ENCODE measurements at places on chromosomes 4 and X. TPM values are rescaled to one million over a fixed set of nuclear protein-coding genes. Genes with fewer than 3 reads are reported as not detected.

Gene GLUD2
- 0.13 TPM for total RNA-seq

Gene PWWP3B
- not detected for total RNA-seq

Gene ANXA3
- total RNA-seq: not detected

DNA sequence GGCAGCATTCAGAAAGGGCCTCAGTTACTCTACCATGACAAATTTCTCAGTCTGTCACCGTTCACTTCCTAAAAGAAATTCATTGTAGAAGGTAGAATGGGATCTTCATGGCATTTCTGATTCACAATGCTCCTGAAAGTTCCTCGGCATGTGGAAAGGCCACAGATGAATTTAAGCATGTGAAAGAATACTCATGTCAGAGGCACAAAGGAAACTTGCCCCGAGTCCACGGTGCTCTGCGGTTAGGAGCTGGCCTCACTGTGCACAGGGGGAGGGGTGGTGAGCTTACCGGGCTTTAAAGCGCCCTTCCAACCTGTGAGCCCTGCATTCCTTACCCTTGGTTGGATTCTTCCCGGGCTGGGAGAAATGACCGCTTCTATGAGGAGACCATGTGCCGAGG is 9.3 kb downstream of the TKTL1 start:
- H3K27me3 ChIP-seq: no peaks in the 10 kb centered on the region
- H3K36me3 ChIP-seq: no peaks in the 10 kb centered on the region
- H3K4me1 ChIP-seq: peaks cover 18% of the 10 kb centered on the region
- H3K27ac ChIP-seq: no peak overlapping the region
- no peak for DNase-seq

- peak overlapping the region; percentile 62 for H3K4me3 ChIP-seq
- no peaks in the 10 kb centered on the region for H3K27me3 ChIP-seq
- H3K27ac ChIP-seq: no peak overlapping the region
- no peaks in the 10 kb centered on the region for H3K36me3 ChIP-seq
- peaks cover 6% of the 10 kb centered on the region for H3K4me1 ChIP-seq
Measured at GRCh38 chrX:154517101-154517781, 1.2 kb upstream of the FAM3A start.

DNA sequence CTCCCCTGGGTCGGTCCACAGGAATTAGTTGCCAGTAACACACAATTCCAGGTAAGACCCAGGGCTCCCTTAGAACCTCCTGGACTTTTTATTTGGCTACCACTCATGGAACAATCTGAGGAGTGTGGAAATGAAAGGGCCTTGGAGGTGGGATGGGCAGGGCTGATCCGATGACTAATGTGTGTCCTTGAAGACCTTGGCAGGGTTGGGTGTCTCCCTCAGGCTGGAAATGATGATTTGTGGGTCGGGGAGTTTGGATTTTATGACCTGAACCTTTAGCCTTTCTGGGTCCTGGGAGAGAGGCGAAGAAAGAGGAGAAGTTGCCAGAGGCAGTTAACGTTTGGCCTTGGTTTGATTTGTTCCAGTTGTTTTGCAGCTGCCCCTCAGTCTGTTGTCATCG is 425.0 kb downstream of the MID1IP1 start:
- no peak overlapping the region for H3K27ac ChIP-seq
- H3K4me1 ChIP-seq: no peaks in the 10 kb centered on the region
- no peak for DNase-seq

DNA sequence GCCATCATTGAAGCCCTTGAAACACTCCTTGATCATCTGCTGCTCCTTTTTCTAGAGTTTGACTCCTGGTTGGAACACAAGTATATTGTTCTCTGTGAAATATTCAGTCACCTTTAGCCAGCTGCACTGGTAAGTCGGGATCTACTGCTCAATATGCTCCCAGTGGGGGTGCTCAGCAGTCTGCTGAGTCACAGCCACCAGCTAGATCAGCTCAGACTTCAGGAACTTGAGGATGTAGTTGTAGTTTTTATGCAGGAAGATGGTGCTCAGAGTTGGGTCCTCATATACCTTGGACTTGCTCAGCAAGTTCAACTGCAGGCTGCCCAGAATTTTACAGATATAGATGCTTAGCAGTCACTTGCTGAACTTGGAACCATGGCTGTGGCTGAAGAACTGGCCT is 202.5 kb upstream of the RPL34 start:
- no peaks in the 10 kb centered on the region for H3K27me3 ChIP-seq
- no peak overlapping the region for H3K27ac ChIP-seq
- no peak for DNase-seq

DNA sequence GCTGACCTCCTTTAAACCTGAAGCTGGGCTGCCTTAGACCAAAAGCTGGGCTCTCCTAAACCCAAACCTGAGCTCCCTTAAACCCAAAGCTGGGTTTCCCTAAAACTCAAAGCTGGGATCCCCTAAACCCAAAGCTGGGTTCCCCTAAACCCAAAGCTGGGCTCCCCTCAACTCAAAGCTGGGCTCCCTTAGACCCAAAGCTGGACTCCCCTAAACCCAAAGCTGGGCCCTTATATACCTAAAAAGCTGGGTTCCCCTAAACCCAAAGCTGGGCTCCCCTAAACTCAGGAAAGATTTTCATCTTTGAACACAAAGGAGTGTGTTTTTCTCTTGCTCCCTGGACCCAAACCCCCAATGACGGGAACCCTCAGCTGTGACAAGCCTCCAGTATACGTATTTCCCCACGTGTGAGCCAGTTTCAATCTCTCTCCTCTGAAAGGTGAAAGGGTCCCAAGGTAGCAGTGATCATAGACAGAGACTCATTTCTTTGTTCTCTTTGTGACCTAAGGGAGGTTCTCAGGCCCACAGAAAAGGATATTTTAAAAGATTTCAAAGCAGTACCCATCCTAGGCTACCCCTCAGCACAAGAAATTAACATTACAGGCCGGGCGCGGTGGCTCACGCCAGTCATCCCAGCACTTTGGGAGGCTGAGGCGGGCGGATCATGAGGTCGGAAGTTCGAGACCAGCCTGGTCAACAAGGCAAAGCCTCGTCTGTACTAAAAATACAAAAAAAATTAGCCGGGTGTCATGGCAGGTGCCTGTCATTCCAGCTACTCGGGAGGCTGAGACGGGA is 31.3 kb upstream of the ASMTL start:
- H3K4me3 ChIP-seq: no peak overlapping the region
- peaks cover 52% of the 10 kb centered on the region for H3K36me3 ChIP-seq
- peak overlapping the region; percentile 50 for H3K27ac ChIP-seq
- H3K4me1 ChIP-seq: peaks cover 45% of the 10 kb centered on the region

Gene FOXR2
- not detected for total RNA-seq

- no peaks in the 10 kb centered on the region for H3K36me3 ChIP-seq
- H3K27me3 ChIP-seq: no peaks in the 10 kb centered on the region
- H3K4me1 ChIP-seq: peaks cover 16% of the 10 kb centered on the region
- no peak overlapping the region for H3K4me3 ChIP-seq
Measured at GRCh38 chrX:20252381-20253231, 14.1 kb downstream of the RPS6KA3 start.

DNA sequence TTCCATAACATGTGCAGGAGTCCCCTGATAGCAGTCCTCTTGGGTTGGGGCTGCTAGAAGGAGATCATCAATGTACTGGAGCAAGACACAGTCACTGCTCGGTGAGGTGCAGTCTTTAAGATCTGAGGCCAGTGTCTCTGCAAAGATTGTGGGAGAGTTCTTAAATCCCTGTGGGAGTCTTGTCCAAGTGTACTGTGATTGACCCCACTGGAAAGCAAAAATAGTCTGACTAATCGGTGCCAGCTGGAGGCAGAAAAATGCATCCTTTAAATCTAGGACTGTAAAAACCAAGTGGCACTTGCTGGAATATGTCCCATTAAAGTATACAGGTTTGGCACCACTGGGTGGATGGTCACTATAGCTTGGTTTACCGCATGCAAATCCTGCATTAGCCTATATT is 31.1 kb downstream of the SULT1E1 start:
- H3K27ac ChIP-seq: no peak overlapping the region
- no peaks in the 10 kb centered on the region for H3K36me3 ChIP-seq
- H3K4me1 ChIP-seq: peaks cover 8% of the 10 kb centered on the region
- no peak for DNase-seq
- no peak overlapping the region for H3K4me3 ChIP-seq
- no peaks in the 10 kb centered on the region for H3K27me3 ChIP-seq

DNA sequence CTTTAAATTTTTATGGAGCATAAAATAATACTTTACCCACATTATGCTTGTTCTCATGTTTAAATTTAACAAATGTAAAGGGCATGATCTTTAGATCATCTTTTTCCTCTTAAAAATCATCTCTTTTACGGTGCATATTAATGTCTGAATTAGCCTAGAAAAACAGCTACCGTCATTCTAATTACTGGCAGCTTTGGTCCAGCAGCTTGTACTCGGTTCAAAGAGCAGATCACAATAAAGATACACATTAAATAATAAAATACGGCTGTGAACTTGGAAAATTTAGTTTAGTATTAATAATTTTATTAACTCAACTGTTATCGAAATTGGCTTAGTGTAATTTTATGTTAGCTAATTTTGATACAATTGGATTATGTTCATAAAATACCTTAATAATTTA is 19.1 kb downstream of the CCSER1 start:
- H3K4me1 ChIP-seq: no peaks in the 10 kb centered on the region
- H3K36me3 ChIP-seq: no peaks in the 10 kb centered on the region
- DNase-seq: no peak
- no peak overlapping the region for H3K27ac ChIP-seq
- H3K4me3 ChIP-seq: no peak overlapping the region

DNA sequence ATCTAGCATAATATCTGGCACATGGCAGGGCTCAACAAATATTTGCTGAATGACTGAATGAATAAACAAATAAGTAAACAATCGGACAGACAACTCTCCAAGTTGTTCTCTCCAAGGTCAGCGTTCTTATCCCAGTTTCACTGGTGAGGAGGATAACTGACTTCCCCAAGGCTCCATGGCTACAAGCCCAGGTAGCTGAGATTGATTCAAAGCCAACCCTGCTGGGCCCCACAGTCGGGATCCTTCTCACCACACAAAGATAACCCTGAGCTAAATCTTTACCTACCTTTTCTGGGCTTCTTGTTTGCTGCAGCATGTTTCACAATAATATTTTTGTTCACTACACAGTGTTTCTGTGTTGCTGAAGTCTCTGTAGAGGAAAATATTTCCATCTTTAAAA is 54.9 kb downstream of the USP46 start:
- no peaks in the 10 kb centered on the region for H3K36me3 ChIP-seq
- no peak overlapping the region for H3K27ac ChIP-seq
- H3K4me3 ChIP-seq: no peak overlapping the region
- no peak for DNase-seq
- no peaks in the 10 kb centered on the region for H3K27me3 ChIP-seq

- DNase-seq: no peak
- H3K4me1 ChIP-seq: peaks cover 33% of the 10 kb centered on the region
- no peak overlapping the region for H3K27ac ChIP-seq
- no peaks in the 10 kb centered on the region for H3K36me3 ChIP-seq
Measured at GRCh38 chrX:13022926-13023325, 21.5 kb downstream of the FAM9C start.

DNA sequence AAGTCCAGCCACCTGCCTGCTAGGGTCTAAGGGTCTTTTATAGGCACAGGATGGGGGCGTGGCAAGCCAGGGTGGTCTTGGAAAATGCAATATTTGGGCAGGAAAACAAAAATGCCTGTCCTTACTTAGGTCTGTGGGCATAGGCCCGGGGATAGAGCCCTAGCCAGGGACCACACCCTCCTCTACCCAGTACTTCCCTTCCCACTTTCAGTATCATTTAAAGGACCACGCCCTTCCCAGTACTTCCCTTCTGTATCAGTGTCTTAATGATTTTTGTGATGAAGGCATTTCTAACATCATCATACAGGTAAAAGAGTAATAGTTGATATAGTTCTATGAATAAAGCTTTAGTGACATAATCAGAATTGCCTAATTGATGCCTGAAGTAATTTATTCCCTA is 11.4 kb downstream of the BANK1 start:
- no peaks in the 10 kb centered on the region for H3K36me3 ChIP-seq
- H3K4me1 ChIP-seq: no peaks in the 10 kb centered on the region
- no peak overlapping the region for H3K27ac ChIP-seq
- no peak overlapping the region for H3K4me3 ChIP-seq
- no peaks in the 10 kb centered on the region for H3K27me3 ChIP-seq
- DNase-seq: no peak

GRCh38 chr4:184475096-184475461 is 729 bp upstream of the IRF2 start:
- peak overlapping the region; percentile 96 for H3K27ac ChIP-seq
- H3K4me3 ChIP-seq: peak overlapping the region; percentile 85
- H3K36me3 ChIP-seq: no peaks in the 10 kb centered on the region
- no peaks in the 10 kb centered on the region for H3K27me3 ChIP-seq
- peaks cover 23% of the 10 kb centered on the region for H3K4me1 ChIP-seq
- peak; percentile 71 for DNase-seq

GRCh38 chrX:72713130-72713529 is 976 bp downstream of the PHKA1 start:
- DNase-seq: no peak
- peak overlapping the region; percentile 33 for H3K4me3 ChIP-seq
- H3K4me1 ChIP-seq: no peaks in the 10 kb centered on the region
- H3K27ac ChIP-seq: no peak overlapping the region

Gene TDO2
- total RNA-seq: not detected

DNA sequence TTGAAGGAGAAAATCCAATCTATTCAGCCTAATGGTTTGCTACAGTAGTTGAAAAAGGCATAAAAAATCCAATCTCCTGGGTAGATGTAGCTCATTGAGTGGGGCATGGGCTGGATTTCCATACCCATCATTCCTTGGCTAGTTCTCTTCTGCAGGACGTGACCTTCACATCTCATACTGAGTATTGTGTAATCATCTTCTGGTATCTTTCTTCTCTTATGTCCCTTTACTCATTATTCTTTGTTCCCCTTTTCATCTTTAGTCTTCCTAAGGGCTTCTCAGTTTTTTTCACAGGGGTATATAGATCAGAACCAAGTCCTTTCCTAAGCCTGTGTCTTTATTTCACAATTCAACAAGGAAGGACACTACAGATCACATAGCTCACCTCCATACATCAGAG is 727.6 kb upstream of the MAGEB2 start:
- no peaks in the 10 kb centered on the region for H3K4me1 ChIP-seq
- no peaks in the 10 kb centered on the region for H3K36me3 ChIP-seq

DNA sequence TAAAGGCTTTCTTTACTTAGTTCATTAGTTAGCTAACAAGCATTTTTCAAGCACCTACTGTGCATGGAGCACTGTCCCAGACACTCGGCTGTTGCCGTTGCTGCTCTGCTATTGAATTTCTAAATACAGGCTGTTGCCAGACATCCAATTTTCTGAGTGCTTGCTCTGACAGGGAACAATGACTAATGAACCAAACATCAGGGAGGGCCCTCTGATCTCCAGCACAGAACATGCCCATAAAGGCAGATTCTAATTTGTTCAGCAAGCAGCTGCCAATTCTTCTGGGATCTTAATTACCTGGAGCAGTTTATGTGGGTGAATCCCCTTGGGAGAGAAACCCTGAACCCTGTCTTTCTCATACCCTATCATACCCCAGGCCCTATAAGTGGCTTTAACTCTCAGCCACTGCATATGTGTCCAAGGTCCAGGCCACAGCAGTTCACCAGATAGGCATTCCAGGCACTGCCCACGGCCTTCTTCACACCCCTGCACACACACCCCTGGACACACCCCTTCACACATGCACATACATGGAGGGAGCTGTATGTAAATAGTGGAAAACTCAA is 27.9 kb downstream of the TSC22D3 start:
- H3K27ac ChIP-seq: no peak overlapping the region
- H3K27me3 ChIP-seq: no peaks in the 10 kb centered on the region
- no peak for DNase-seq
- no peaks in the 10 kb centered on the region for H3K36me3 ChIP-seq
- peaks cover 5% of the 10 kb centered on the region for H3K4me1 ChIP-seq
- no peak overlapping the region for H3K4me3 ChIP-seq

Gene ANK2
- total RNA-seq: not detected

Gene ATP6AP2
- total RNA-seq: 72.8 TPM

GRCh38 chr4:158829254-158829653 is 60.4 kb downstream of the FNIP2 start:
- no peak overlapping the region for H3K4me3 ChIP-seq
- peaks cover 24% of the 10 kb centered on the region for H3K4me1 ChIP-seq
- no peak overlapping the region for H3K27ac ChIP-seq
- no peaks in the 10 kb centered on the region for H3K36me3 ChIP-seq
- H3K27me3 ChIP-seq: no peaks in the 10 kb centered on the region
